Heart left ventricle (tissue), 16 donors: ENCODE measurements at places on chromosomes 13 and 19.
A peak's percentile ranks its signal among the peaks of the same experiment; 100 is the strongest.

DNA sequence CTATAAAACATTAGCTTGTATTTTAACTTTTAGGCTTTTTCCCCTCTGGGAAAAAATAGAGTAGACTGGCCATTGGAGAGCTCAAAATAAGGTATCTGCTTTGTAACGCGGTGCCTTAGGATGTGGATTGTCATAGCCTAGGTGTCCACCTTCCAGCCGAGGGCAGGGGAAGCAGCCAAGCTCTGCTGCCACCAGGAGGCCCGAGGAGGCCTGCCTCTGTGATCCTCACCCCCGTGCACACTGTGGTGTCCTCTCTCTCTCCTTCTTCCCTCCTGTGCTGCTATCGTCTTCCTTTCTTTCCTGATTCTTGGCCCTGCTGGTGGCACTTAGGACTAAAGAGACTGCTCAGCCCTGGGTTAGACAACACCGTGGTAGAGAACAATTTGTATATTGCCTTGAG, 11.3 kb downstream of the HNRNPM start:
- no peak for DNase-seq
- no peaks in the 10 kb centered on the region for H3K27me3 ChIP-seq
- no peak overlapping the region for H3K4me3 ChIP-seq
- H3K36me3 ChIP-seq, result no peaks in the 10 kb centered on the region
- no peak overlapping the region for H3K27ac ChIP-seq

GRCh38 chr19:37362733-37363132, 8.2 kb upstream of the ZNF527 start:
- H3K27me3 ChIP-seq, result no peaks in the 10 kb centered on the region
- H3K4me3 ChIP-seq, result no peak overlapping the region
- no peak overlapping the region for H3K27ac ChIP-seq
- no peak for DNase-seq
- H3K4me1 ChIP-seq, result peaks cover 3% of the 10 kb centered on the region

DNA sequence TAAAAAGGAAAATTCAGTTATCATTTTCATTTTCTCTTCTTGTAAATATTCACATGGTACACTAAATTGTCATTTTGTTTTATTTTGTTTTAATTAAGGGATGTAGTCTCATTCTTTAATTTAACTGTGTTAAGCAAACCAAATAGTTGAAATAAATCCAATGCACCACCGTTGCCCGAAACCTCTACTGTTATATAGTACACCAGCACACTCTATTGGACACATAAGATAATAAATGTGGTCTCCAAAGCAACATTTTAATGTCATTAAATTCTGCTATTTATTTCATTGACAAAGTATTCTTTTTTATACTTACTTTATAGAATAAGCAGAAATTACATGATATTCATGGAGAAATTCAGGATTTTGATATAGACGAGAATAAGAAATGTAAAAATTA, 156.4 kb upstream of the FREM2 start:
- H3K27me3 ChIP-seq, result peaks cover 10% of the 10 kb centered on the region
- no peak for DNase-seq
- H3K4me3 ChIP-seq, result no peak overlapping the region
- no peak overlapping the region for H3K27ac ChIP-seq
- no peaks in the 10 kb centered on the region for H3K4me1 ChIP-seq

- no peak for DNase-seq
- no peaks in the 10 kb centered on the region for H3K27me3 ChIP-seq
- no peaks in the 10 kb centered on the region for H3K36me3 ChIP-seq
- H3K27ac ChIP-seq, result no peak overlapping the region
These were observed 569.2 kb downstream of the MYO16 start for GRCh38 chr13:109198585-109198984.

DNA sequence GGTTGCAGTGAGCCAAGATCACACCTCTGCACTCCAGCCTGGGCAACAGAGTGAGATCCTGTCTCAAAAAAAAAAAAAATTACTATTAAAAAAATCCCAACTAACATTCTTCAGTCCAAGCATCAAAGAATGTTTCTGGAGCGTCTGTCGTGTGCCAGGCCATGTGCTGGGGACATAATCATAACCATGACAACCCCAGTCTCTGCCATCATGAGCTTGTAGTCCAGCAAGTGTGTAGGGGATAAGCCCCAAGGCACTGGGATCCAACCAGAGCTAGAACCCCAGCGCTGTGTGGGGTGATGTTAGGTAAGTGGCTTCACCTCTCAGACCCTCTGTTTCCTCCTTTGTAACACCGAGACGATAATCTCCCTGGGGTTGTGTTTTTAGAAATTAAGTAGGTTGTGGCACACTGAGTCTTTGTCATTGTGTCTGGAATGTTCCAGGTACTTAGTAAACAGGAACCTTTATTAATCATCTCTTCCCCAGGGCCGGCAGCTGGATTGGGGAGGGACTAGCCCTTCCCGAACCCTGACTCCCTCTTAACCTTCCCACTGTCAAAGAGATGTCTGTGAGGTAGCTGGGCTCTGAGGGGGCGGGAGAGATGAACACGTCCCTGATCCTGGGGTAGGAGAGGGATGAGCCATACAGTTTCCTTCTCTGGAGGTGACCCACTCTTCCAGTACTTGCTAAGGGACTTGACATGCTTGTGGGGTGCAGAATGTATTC, 5.2 kb downstream of the ITPKC start:
- H3K4me1 ChIP-seq, result peaks cover 54% of the 10 kb centered on the region
- peak overlapping the region; percentile 14 for H3K27ac ChIP-seq
- no peak for DNase-seq
- no peaks in the 10 kb centered on the region for H3K27me3 ChIP-seq
- no peak overlapping the region for H3K4me3 ChIP-seq
- H3K36me3 ChIP-seq, result peaks cover 4% of the 10 kb centered on the region

- DNase-seq, result peak; percentile 78
- peaks cover 48% of the 10 kb centered on the region for H3K4me1 ChIP-seq
- H3K27ac ChIP-seq, result peak overlapping the region; percentile 98
- H3K36me3 ChIP-seq, result no peaks in the 10 kb centered on the region
- peak overlapping the region; percentile 93 for H3K4me3 ChIP-seq
These were observed 1.3 kb downstream of the BICRA start for GRCh38 chr19:47609906-47610894.

DNA sequence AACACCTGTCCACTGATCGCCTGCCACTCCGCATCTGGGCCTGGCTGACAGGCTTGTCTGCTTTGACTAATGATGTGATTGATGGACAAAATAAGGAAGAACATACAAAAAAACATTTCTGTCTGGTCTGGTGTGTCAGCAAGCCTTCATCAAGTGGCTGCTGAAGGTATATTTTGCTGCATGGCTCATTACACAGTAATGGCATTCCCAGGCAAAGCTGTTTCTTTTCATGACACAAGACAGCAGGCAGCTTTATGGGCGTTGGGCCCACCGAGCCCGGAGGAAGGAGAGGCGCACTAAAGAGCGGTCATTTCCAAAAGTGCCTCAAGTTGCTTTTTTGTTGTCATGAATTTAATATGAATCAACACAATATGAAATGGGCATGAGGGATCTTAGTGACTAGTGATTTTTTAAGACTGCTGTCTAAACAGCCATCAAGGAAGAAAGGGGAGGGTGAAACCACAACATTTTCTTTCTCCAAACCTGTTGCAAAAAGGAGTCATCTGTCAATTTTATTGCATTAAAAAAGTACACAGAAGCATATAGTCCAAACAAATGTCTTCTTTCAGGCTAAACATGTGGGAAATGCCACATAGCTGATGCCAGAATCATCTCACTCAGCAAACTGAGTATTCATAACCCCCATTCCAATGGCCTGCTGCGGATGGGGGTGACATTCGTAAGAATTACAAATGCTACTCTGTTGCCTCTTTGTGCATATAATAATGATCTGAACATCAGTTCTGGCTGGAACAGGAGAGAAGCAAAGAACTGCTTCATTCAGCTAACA, 476.6 kb downstream of the ZNF536 start:
- no peak overlapping the region for H3K27ac ChIP-seq
- DNase-seq, result no peak
- H3K27me3 ChIP-seq, result no peaks in the 10 kb centered on the region
- no peaks in the 10 kb centered on the region for H3K4me1 ChIP-seq
- H3K4me3 ChIP-seq, result no peak overlapping the region
- H3K36me3 ChIP-seq, result no peaks in the 10 kb centered on the region

- H3K36me3 ChIP-seq, result no peaks in the 10 kb centered on the region
- H3K27me3 ChIP-seq, result no peaks in the 10 kb centered on the region
- no peak overlapping the region for H3K4me3 ChIP-seq
- H3K4me1 ChIP-seq, result peaks cover 5% of the 10 kb centered on the region
- DNase-seq, result no peak
These were observed 107.5 kb downstream of the KLF12 start for GRCh38 chr13:74026753-74027152.
